KBM-7 (cell line): ENCODE measurements at places on chromosomes 7 and 10.
A peak's percentile ranks its signal among the peaks of the same experiment; 100 is the strongest.

- DNase-seq: no peak
Measured at GRCh38 chr7:154918741-154919140, 84.2 kb downstream of the PAXIP1 start.

GRCh38 chr10:26914898-26915297 lies 54.1 kb upstream of the ABI1 start:
- DNase-seq: no peak

- DNase-seq: peak; percentile 70
Measured at GRCh38 chr7:139016931-139017511, 18.8 kb downstream of the ZC3HAV1L start.

GRCh38 chr10:96397902-96398301 lies 39.1 kb upstream of the OPALIN start:
- no peak for DNase-seq

DNA sequence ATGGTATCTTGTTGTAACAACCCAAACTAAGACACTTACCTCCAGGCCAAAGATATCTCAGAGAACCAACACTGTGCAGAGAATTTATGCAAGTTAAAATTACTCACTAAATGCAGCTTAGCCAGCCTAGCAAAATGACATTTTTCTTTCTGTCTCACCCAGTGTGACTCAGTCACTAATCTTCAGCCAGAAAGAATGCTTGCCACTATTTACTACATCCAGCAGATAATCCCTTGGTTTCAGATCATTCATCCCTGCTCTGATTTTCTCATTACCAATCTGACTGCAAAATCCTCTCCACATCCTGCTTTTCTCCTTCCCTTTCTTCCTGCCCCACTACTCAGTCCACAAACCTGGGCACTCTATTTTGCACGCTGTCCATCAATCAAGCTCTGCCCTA lies 93.5 kb upstream of the NEBL start:
- no peak for DNase-seq

DNA sequence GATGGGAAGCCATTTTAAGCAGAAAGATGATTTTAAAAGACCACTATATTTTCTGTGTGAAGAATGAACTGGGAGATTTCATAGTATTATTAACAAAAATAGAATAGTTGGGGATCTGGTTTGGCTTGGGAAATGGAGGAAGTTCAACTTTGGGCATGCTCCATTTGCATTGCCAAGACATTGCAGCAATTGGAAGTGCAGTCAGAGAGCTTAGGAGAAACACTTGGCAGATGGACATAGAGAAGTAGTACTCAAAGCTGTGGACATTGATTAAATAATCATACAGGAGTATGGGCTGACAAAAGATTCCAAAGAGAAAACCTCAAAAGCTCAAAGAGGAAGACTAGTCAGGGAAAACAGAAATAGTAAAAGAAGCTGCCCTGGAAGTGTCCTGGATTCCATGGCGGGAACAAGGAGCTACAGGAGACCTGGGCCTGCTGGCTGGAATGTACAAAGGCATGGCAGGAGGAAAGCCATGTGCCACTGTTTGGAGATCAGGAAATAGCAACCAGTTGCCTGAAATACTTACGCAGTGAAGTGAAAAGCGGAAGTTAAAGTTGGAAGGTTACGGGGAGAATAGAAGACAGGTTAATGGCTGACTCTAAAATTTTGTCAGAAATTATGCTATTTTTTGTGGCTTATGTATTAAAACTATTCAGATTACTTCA lies 93.6 kb upstream of the MXI1 start:
- DNase-seq: no peak

GRCh38 chr7:76193466-76193865 lies 8.2 kb upstream of the SRRM3 start:
- no peak for DNase-seq

- DNase-seq: no peak
Measured at GRCh38 chr10:9230625-9231024, 1176.1 kb downstream of the GATA3 start.

DNA sequence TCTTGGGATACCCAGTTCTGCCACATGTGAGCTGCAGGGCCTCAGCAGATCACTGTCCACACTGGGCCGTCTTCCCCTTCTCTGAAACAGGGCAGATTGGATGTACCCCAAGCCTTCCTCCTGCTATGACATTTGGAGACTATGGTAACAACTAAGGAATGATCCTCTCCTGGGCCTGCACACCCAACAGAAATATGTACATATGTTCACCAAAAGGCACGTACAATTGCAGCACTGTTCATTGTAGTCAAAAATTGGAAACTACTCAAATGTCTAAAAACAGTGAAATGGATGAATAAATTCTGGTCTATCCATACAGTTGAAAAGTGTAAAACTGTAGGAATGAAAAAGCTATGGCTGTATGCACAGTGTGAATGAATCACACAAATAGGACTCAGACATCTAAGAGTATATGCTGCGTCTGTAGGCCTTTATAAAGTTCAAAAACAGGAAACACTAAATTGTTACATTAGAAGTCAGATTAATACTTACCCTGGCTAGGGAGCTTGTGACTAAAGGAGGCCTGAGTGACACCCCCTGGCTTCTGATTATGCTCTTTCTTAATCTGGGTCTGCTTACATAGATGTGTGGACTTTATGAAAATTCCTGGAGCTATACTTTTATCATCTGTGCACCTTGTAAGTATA lies 16.1 kb upstream of the XPNPEP1 start:
- no peak for DNase-seq

- DNase-seq: no peak
Measured at GRCh38 chr7:3585826-3586225, 284.8 kb downstream of the SDK1 start.

- DNase-seq: no peak
Measured at GRCh38 chr7:144763291-144763690, 72.6 kb downstream of the TPK1 start.

DNA sequence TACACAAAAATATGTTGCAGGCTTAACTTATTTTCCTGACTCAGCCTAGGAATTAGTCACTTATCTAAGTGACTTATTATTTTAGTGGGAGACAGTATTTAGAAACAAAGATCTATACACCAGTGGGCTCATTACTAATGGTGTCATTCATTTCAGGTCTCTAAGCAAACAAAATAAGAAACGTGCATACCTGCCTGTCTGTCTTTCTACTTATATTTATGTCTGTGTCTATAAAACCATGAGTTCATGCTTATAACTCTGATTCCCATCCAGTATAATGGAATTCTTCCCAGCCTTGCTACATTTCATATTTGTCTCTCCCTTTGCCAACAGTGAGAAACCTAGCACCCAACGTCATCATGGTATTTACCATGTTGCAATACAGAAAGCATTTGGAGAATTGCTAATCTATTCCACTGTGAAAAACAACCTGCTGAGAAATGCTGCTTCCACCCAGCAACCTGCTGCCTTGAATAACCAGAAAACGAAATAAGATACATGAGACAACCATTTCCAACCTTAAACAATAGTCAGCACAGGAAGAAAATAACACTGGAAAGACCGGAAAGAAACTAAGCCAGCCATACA lies 501.0 kb downstream of the GLRX3 start:
- DNase-seq: no peak

- no peak for DNase-seq
Measured at GRCh38 chr10:29859521-29860130, 199.8 kb downstream of the JCAD start.

- DNase-seq: no peak
Measured at GRCh38 chr10:86802473-86803108, 46.2 kb downstream of the BMPR1A start.
